Activated T-cell treated with anti-CD3 and anti-CD28 coated beads, Interleukin-2, amount 50 U/mL, for 24 hours (primary cell): ENCODE measurements at places on chromosomes 2 and 18.

DNA sequence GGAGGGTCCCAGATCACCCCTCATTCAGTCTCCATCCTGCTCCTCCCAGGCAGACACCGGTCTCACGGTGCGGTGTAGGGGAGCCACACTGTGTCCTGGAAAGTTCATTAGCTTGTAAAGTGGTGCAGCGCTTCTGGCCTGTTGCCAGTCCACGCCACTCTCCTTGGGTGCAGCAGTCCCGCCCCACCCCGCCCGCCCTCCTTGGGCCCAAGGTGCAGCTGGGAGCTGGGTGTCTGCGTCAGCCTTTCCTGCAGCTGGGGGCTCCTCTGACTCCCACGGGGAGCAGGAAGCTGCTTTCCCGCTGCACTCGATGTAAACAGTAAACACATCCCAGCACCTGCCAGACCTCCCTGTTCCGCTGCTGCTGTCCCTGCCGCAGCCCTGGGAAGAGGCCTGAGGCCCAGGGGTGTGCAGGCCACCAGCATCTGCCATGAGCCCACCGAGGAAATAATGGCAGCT, 53.8 kb upstream of the ASB18 start:
- no peak for DNase-seq

DNA sequence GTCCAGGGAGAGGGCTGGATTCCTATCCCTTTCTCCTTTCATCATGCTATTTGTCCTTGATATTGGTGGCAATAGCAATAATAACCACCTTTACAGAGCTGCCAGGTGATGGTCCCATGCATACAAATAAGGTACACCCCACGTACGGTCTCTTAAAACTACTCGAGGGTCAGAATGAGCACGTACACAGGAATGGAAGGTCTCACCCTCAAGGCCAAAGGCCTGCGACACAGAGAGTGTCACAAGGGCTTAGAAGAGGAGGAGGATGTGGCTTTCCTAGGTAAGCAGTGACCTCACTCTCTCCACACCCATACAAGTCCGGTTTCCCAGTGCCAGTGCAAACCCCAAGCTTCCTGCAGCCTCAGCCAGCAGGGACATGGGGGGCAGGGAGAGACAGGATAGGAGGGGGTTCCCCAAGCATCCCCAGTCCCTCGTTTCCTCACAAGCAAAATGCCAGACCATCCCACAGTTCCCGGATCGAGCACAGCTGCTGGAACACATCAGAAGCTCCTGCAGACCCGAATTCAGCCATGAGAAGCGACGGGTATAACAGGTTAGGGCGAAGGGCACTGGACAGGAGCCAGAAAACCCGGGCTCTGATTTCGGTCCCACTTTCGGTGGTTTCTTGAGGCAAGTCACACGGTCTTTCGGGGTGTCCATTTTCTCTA, 49.2 kb downstream of the PLB1 start:
- DNase-seq, result peak; percentile 39

GRCh38 chr2:14827226-14828023, 194.9 kb downstream of the LRATD1 start:
- DNase-seq, result no peak

GRCh38 chr18:213966-214365, 53.9 kb downstream of the THOC1 start:
- no peak for DNase-seq

DNA sequence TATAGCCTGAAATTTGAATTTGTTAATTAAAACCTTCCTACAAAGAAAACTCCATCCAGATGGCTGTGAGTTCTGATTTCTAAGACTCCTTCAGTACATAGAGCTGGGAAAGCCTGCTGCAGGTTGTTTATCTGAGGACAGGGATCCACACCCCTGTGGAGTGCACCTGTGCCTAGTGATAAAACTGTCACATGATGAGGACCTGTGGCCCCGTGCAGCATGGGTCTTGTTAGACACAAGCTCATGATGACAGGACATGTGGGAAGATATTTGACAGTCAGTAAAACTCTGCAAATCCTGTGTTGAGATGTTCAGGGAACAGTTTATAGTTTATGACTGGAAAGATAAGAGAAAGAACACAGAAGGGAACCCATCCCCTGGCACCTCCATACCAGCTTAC, 133.2 kb upstream of the TMEM18 start:
- no peak for DNase-seq

GRCh38 chr2:174590928-174591648, 6.5 kb downstream of the WIPF1 start:
- DNase-seq, result no peak

- peak; percentile 81 for DNase-seq
Observed at GRCh38 chr2:11863513-11864328, 117.3 kb downstream of the LPIN1 start.

DNA sequence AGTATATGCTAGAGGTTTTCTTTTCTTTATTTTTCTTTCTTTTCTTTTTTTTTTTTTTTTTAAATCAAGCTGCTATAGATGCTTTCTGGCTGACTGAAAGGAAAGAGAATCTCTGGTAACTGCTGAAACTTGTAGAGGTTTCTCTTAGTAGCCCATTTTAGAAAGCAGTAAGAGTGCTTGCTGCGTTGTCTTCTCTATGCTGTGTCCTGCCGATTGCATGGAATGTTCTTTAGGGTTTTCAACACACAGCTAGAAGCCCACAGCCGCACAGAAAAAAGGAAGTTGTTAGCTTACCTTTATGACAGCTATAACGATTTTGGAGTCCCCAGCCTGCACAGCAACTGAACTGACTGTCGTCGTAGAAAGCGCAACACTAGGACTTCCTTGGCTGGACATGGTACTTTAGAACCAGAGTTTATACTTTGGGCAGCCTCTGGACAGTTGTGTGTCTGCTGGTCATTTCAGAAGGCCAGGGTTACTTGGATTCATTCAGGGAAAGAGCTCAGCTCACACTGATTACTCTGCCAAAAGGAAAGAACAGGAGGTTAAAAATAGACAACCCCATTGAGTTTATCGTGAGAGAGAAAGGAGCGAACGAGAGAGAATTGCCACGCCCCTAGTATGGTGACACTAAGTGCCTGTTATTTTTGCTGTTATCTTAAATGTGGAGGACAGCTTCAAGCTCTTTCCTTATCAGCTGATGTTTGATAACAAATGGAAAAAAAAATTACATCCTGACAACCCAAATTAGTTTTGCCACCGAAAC, at the start of gene CCDC141:
CCDC141 (minus strand) TSS at position 592 of the 766 bp plus-strand sequence; CDS start at position 396, 196 bp downstream.
- peak; percentile 50 for DNase-seq

- no peak for DNase-seq
Observed at GRCh38 chr2:25071966-25072365, 30.1 kb downstream of the EFR3B start.

- no peak for DNase-seq
Observed at GRCh38 chr2:42976351-42976750, 184.0 kb upstream of the HAAO start.

GRCh38 chr2:9153643-9153980, 53.0 kb upstream of the ASAP2 start:
- no peak for DNase-seq

DNA sequence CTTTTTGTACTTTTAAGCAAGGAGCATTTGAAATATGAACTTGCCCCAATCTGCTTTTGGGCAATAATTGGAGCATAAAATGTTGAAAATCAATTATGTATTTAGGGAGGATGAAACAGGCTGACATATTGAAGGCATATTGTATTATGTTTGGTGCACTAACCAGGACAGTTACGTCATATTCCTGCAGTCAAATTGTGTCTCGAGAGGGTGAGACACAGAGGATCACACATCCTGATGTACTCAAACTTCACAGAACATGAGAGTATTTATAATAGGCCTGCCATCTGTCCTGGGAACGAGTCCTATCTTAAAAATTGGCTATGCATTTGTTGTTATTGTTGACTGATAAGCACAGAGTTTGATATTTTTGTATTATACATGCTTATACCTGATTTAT, 44.7 kb downstream of the TANC1 start:
- no peak for DNase-seq

DNA sequence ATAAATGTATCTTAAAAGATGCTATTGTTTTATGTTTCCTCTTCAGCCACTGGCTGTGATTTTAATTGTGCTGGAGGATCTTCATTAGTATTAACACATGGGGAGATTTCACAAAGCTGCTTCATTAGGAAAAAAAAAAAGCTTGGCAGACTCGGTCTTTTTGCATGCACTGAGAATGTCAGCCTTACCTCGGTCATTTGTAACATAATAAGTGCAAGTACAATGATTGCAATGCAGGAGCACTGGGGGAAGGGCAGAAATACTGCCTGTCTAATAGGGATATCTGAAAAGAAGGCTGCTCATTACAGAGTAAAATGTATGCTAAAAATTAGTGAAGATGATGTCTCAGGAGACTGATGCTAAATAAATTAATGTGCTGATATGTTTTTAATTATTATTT, 1.3 kb upstream of the BAZ2B start:
- DNase-seq, result no peak
